ENCODE measurements at places on chromosomes 11 and 22. TPM values are rescaled to one million over a fixed set of nuclear protein-coding genes. Genes with fewer than 3 reads are reported as not detected.

DNA sequence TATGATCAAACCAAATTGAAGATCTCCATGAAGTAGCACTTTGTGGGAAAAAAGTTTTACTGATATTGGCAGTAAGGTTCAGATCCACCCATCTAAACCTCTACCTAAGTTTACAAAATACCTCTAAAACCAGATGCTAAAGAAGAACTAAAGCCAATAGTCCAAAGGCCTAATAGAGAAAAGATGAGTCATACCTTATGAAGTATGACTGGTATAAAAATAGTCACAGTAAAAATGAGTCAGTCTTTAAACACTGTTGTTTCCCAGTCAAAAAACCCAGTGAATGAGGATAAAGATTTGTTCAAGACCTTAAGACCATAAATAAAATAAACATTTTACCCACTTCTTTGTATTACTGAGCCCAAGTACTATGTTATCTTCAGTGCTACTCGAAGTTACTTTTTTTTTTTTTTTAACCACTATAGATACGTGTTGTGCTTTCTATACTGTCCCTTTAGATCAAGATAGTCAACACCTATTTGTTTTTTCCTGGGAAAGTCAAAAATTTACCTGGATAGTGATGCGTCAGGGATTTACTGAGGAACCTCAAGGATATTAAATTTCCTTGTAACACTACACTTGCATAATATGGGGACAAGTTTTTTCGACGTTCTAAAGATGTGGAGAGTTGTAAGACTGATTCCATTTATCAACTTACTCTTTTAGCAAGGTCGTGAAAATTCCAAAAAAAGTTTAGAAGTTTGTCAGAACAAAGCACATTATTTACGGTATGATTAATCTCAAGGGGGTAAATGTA is 87.3 kb downstream of the CCDC73 start:
- H3K4me3 ChIP-seq, result no peak overlapping the region
- no peak overlapping the region for H3K27ac ChIP-seq
- no peaks in the 10 kb centered on the region for H3K4me1 ChIP-seq
- H3K27me3 ChIP-seq, result no peaks in the 10 kb centered on the region
- H3K36me3 ChIP-seq, result peaks cover 6% of the 10 kb centered on the region

GRCh38 chr11:68763181-68763721 is 11.9 kb upstream of the TESMIN start:
- H3K27ac ChIP-seq, result no peak overlapping the region
- H3K27me3 ChIP-seq, result peaks cover 3% of the 10 kb centered on the region
- peaks cover 2% of the 10 kb centered on the region for H3K4me1 ChIP-seq
- no peak overlapping the region for H3K4me3 ChIP-seq
- no peaks in the 10 kb centered on the region for H3K36me3 ChIP-seq
- DNase-seq, result no peak

- H3K4me3 ChIP-seq, result no peak overlapping the region
- peaks cover 10% of the 10 kb centered on the region for H3K27me3 ChIP-seq
- H3K4me1 ChIP-seq, result peaks cover 20% of the 10 kb centered on the region
- no peaks in the 10 kb centered on the region for H3K36me3 ChIP-seq
These were observed 57.5 kb upstream of the THY1 start for GRCh38 chr11:119480380-119481020.

- H3K36me3 ChIP-seq, result peaks cover 17% of the 10 kb centered on the region
- no peak overlapping the region for H3K27ac ChIP-seq
- H3K27me3 ChIP-seq, result peaks cover 6% of the 10 kb centered on the region
- H3K4me1 ChIP-seq, result peaks cover 2% of the 10 kb centered on the region
These were observed 11.3 kb upstream of the APOL4 start for GRCh38 chr22:36212901-36213300.

GRCh38 chr11:69670158-69670845 is 4.9 kb downstream of the LTO1 start:
- H3K27ac ChIP-seq, result no peak overlapping the region
- H3K4me3 ChIP-seq, result no peak overlapping the region
- H3K27me3 ChIP-seq, result peaks cover 1% of the 10 kb centered on the region
- DNase-seq, result peak; percentile 88
- no peaks in the 10 kb centered on the region for H3K36me3 ChIP-seq
- H3K4me1 ChIP-seq, result peaks cover 27% of the 10 kb centered on the region

DNA sequence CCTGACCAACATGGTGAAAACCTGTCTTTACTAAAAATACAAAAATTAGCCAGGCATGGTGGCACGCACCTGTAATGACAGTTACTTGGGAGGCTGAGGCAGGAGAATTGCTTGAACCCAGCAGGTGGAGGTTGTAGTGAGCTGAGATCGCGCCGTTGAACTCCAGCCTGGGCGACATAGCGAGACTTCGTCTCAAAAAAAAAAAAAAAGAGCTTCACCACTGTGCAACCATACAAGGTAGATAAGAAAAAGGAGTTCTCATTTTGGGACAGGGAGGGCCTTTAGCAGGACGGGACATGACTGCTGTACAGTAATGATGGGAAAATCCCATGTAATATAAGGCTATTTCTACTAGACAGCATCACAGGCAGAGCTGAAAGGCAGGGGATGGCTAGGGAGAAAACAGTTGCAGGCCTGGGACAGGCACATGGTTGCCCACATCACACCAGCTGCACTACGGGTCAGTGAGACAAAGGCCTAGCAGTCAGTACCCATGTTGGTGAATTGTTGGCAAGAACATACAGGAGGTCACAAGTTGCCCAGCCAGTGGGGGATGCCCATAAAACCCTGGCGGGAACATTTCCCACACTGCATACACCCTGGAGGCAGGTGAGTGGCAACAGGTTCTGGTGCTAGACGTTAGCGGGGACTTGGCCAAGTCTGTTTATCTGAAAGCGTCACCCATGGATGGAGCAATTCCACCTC is 5.4 kb downstream of the TANGO2 start:
- peaks cover 6% of the 10 kb centered on the region for H3K27me3 ChIP-seq
- peak; percentile 1 for DNase-seq
- no peak overlapping the region for H3K4me3 ChIP-seq

DNA sequence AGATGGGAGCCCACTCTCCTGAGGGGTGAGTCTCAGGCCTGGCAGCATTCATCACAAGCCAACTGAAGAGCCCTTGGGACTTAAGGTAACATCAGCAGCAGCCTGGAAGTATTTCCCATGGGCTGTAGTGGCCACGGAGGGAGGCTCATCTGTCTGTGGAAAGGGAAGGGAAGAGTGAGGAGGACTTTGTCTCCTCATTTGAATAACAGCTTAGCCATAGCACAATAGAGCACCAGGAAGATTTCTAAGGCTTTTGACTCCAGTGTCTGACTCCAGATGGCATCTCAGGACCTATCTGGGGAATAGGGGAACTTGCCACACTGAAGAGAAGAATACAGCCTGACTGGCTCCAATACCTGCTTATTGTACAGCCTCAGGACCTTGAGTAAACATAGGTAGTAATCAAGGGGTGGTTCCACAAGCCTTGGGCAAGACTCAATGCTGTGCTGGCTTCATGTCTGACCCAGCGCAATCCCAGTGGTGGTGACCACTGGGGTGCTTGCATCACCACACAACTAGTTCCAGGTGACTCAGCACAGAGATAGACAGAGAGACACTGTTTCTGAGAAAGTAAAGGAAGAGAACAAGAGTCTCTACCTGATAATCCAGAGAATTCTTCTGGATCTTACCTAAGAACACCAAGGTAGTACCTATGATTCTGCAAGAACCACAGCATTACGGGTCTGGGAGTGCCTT is 510.5 kb upstream of the CCDC179 start:
- no peak for DNase-seq
- H3K27me3 ChIP-seq, result no peaks in the 10 kb centered on the region
- no peak overlapping the region for H3K27ac ChIP-seq
- no peaks in the 10 kb centered on the region for H3K4me1 ChIP-seq
- H3K4me3 ChIP-seq, result no peak overlapping the region
- H3K36me3 ChIP-seq, result no peaks in the 10 kb centered on the region

- peak within 1 kb of the TSS; percentile 96 for H3K4me3 ChIP-seq
- peaks cover 15% of the 10 kb centered on the region for H3K27me3 ChIP-seq
- peak within 1 kb of the TSS; percentile 90 for H3K27ac ChIP-seq
- peaks cover 20% of the 10 kb centered on the region for H3K4me1 ChIP-seq
These were observed at the start of gene PPP6R3 for GRCh38 chr11:68460741-68461574. Gene PPP6R3 (plus strand): TSS chr11:68460752. CDS start chr11:68537665, 76,913 bp downstream.

DNA sequence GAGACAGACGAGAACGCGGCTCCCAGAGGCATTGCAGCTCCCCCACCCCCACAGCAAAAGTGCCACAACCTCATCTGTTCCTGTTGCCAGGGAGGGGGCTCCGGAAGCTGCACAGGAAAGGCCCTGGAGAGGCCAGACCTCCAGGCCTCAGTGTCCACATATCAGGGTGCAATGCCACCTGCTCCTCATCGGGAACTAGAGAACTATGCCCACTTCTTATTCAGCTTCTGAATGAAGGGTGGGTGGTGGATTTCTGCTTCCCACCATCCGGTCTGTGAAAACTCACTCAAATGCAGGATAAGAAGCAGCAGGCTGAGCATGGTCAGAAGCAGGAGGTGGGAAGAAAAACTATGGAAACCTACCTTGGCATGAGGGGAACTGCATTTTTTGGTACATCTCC is 105.9 kb downstream of the MED15 start:
- H3K4me1 ChIP-seq, result no peaks in the 10 kb centered on the region
- no peak for DNase-seq
- H3K36me3 ChIP-seq, result no peaks in the 10 kb centered on the region
- peaks cover 2% of the 10 kb centered on the region for H3K27me3 ChIP-seq
- no peak overlapping the region for H3K27ac ChIP-seq

DNA sequence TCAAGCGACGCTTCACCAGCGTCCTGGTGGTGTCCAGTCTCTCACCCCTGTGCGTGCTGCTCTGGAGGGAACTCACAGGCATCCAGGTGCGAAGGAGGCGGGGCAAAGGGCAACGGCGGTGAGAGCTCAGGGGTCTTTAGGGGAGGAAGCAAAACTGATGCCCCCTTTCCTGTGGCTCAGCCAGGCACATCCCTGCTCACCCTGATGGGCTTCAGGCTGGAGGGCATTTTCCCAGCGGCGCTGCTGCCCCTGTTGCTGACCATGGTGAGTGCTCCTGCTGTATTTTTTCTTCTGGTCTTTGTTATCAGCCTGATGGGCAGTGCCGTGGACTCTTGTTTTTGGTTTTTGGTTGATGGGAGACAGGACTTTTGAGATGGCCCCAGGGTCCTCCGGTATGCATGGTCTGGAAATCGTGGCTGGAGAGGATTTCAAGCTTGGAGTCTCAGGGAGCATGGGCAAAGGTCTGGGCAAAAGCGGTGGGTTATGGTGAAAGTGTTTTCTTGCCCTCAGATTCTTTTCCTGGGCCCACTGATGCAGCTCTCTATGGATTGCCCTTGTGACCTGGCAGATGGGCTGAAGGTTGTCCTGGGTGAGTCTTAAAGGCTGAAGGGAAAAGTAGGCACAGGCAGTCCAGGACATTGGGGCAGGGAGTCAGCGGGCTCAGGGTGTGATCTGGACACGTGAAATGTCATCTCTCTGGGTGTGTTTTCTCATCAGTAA is 695 bp downstream of the RCE1 start:
- peaks cover 6% of the 10 kb centered on the region for H3K4me1 ChIP-seq
- peaks cover 12% of the 10 kb centered on the region for H3K27me3 ChIP-seq
- peak overlapping the region; percentile 95 for H3K4me3 ChIP-seq
- DNase-seq, result no peak
- H3K36me3 ChIP-seq, result peaks cover 4% of the 10 kb centered on the region
- peak overlapping the region; percentile 92 for H3K27ac ChIP-seq

GRCh38 chr22:30241576-30242371 is 4.8 kb downstream of the LIF start:
- no peak for DNase-seq
- no peak overlapping the region for H3K4me3 ChIP-seq
- H3K27ac ChIP-seq, result no peak overlapping the region

GRCh38 chr11:37630866-37631265 is 1032.8 kb upstream of the RAG2 start:
- H3K4me1 ChIP-seq, result no peaks in the 10 kb centered on the region
- no peaks in the 10 kb centered on the region for H3K36me3 ChIP-seq
- H3K27me3 ChIP-seq, result peaks cover 1% of the 10 kb centered on the region
- no peak for DNase-seq
- H3K27ac ChIP-seq, result no peak overlapping the region
- H3K4me3 ChIP-seq, result no peak overlapping the region

- H3K27ac ChIP-seq, result no peak overlapping the region
- DNase-seq, result peak; percentile 80
- H3K36me3 ChIP-seq, result peaks cover 5% of the 10 kb centered on the region
- no peak overlapping the region for H3K4me3 ChIP-seq
These were observed 10.4 kb upstream of the SLCO2B1 start for GRCh38 chr11:75140269-75141138.

DNA sequence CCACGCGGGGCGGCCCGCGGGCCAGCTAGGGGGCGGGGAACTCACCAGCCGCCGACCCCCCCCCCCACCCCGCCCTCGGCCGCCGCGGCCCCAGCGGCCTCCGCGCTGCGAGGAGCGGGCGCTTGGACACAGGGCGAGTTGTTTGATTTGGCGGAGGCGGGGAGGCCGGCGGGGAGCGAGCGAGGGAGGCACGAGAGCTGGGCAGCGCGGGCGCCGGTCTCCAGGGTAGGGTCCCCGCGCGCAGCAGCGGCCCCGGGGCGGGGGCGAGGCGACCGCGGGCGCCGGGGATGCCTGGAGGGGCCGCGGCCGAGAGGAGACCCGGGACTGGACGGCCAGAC is 64.4 kb downstream of the NAV2 start:
- peak overlapping the region; percentile 85 for H3K4me3 ChIP-seq
- DNase-seq, result peak; percentile 52
- H3K27me3 ChIP-seq, result peaks cover 31% of the 10 kb centered on the region

- H3K4me1 ChIP-seq, result peaks cover 2% of the 10 kb centered on the region
- H3K4me3 ChIP-seq, result no peak overlapping the region
- DNase-seq, result no peak
- H3K36me3 ChIP-seq, result no peaks in the 10 kb centered on the region
- H3K27me3 ChIP-seq, result no peaks in the 10 kb centered on the region
- H3K27ac ChIP-seq, result no peak overlapping the region
These were observed 7.3 kb downstream of the YPEL1 start for GRCh38 chr22:21728270-21728669.

GRCh38 chr11:16454289-16454863 is 98.0 kb upstream of the SOX6 start:
- no peaks in the 10 kb centered on the region for H3K36me3 ChIP-seq
- no peak for DNase-seq
- H3K4me3 ChIP-seq, result no peak overlapping the region
- H3K4me1 ChIP-seq, result no peaks in the 10 kb centered on the region
- H3K27me3 ChIP-seq, result no peaks in the 10 kb centered on the region

- H3K36me3 ChIP-seq, result no peaks in the 10 kb centered on the region
- peaks cover 4% of the 10 kb centered on the region for H3K4me1 ChIP-seq
- no peak overlapping the region for H3K27ac ChIP-seq
- no peak overlapping the region for H3K4me3 ChIP-seq
- no peak for DNase-seq
- peaks cover 2% of the 10 kb centered on the region for H3K27me3 ChIP-seq
These were observed 123.8 kb downstream of the RAB38 start for GRCh38 chr11:88051396-88051795.

- H3K27me3 ChIP-seq, result peaks cover 15% of the 10 kb centered on the region
- peaks cover 11% of the 10 kb centered on the region for H3K4me1 ChIP-seq
- no peak for DNase-seq
These were observed 26.1 kb downstream of the GDPD5 start for GRCh38 chr11:75499423-75500190.

GRCh38 chr11:22666688-22667439 is 453 bp downstream of the GAS2 start:
- peaks cover 27% of the 10 kb centered on the region for H3K4me1 ChIP-seq
- no peaks in the 10 kb centered on the region for H3K36me3 ChIP-seq
- H3K27me3 ChIP-seq, result peaks cover 4% of the 10 kb centered on the region
- DNase-seq, result peak; percentile 72

Gene HPX
- 9.6 TPM for total RNA-seq

Gene CLTCL1
- 11.8 TPM for total RNA-seq

Gene TMEM138
- total RNA-seq, result 23.3 TPM

Gene OR4C11
- total RNA-seq, result not detected

Gene FAT3
- total RNA-seq, result 80.6 TPM

Gene RAPSN
- total RNA-seq, result 0.54 TPM

Gene OR51B5
- total RNA-seq, result not detected

Gene OR8G5
- total RNA-seq, result not detected

Gene BEST1
- total RNA-seq, result 4.6 TPM

Measured in glutamatergic neuron (in vitro differentiated cells).